ENCODE measurements at places on chromosomes 4 and X.

GRCh38 chr4:80229128-80229527, 31.8 kb downstream of the PRDM8 start:
- no peak for DNase-seq

DNA sequence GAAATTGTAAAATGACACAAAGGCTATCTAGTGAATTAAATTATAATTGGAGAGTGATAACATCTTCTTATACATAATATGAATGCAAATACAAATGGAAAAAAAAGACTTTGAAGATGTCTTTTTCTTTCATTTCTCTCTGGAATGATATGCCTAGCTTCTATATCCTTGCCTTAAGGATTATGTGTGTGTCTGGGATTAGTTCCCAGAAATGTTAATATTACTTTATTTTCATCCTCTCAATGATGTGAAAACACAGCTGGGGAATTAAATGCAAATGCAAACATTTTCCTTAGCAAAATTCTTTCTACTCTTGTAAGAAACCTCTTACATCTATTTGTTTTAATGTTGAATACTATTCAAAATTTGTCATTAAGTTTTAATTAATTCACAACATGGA, 441.9 kb downstream of the FSTL5 start:
- no peak for DNase-seq

DNA sequence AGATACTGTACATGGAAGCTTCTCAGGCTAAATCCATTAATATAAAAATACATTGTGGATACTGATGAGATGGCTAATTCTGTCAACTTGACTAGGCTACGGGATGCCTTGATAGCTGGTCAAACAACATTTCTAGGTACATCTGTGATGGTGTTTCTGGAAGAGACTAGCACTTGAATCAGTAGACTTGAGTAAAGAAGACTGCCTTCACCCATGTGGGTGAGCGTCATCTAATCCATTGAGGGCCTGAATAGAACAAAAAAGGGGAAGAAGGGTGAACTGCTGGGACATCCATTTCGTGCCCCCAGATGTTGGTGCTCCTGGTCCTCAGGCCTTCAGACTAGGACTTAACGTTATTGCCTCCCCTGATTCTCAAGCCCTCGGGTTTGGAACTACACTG, 3.7 kb upstream of the SRP72 start:
- no peak for DNase-seq

DNA sequence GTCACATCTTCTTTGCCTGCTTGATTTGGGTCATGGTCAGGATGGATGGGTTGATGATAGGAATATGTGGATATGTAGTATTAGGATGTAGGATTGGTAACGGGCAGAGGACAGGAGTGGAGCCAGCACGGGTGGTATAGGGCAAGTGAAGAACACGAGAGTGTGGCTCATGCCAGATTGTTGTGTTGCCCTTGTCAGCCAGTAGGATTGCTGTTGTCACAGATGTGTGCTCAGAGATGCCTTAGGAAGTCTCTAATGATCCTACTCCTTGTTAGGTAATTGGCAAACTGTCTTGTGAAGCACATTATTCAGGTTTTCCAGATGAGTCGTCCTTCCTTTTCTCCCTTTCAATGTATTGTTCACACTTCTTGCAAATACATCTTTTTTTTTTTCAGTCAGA, 5.5 kb downstream of the ATP10D start:
- no peak for DNase-seq

DNA sequence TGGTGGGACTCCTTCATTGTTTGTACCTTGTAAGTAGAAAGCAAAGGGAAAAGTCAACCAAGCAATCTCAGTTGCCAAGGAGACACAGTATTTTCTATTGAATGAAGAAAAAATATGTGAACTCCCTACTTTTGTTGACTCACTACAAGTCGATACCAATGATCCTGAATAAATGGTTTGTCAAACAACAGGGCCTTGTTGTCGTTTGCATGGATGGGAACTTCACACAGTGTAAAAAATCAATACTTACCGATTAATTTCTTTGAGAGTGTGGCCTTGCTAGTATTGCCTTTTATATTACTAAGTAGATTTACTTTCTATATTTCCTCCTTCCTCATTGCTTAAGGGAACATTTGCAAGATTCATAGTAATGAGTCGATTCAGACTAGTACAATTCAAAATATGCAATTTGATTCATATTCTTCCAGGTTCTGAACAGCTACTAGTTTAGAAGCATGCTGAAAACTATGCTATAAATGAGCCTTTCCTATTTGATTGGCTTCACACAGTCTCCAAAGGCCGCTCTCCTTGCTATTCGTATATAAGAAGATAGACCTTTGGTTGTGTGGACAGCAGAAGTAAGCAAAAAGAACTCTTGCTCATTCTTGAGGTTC, 108.0 kb downstream of the ZNF330 start:
- no peak for DNase-seq

DNA sequence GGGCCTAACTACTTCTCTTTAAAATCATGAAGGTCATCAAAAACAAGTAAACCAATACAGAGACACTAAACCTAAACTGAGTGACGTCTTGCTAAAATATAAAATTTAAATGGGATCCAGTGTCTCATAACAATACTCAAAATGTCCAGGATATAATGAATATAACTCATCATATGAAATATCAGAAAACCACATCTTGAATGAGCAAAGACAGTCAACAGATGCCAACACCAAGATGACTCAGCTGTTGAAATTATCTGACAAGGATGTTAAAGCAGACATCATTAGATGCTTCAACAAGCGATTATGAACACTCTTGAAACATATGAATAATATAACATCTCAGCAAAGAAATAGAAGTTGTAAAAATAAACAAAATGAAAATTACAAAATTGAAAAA, 8.3 kb downstream of the NAP1L2 start:
- DNase-seq = no peak

- no peak for DNase-seq
Measured at GRCh38 chrX:29880977-29881376, 334.4 kb upstream of the MAGEB2 start.

- no peak for DNase-seq
Measured at GRCh38 chr4:48051078-48051477, 34.5 kb downstream of the NIPAL1 start.

- no peak for DNase-seq
Measured at GRCh38 chrX:130539721-130540321, 138.0 kb downstream of the RBMX2 start.

- no peak for DNase-seq
Measured at GRCh38 chr4:119832776-119833175, 204.2 kb upstream of the PDE5A start.

DNA sequence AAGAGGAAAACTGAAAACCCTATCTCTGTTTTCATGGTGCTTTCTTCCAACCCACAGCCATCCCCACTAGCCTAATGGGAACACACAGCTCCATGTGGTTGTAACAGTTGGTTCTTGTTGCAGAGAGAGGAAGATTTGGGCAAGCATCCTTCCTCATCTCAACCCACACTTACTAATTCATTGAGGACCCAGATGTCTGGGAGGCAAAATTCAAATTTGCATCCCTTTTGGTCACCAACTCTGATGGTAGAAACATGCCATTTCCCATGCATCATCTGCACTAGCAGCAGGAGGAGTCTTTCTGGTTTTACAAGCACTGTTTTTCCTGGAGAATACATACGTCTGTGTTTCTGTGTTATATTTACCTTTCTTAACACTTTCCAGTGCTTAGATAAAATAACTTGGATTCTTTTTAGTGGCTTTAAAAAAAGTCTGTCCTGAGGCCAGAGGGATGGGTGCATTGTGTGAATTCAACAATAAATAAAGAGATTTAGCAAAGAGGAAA, 301.0 kb downstream of the KCTD8 start:
- DNase-seq = no peak

- DNase-seq = no peak
Measured at GRCh38 chr4:94635177-94635576, 122.6 kb upstream of the BMPR1B start.

GRCh38 chrX:68396953-68397352, 36.3 kb downstream of the OPHN1 start:
- DNase-seq = no peak

DNA sequence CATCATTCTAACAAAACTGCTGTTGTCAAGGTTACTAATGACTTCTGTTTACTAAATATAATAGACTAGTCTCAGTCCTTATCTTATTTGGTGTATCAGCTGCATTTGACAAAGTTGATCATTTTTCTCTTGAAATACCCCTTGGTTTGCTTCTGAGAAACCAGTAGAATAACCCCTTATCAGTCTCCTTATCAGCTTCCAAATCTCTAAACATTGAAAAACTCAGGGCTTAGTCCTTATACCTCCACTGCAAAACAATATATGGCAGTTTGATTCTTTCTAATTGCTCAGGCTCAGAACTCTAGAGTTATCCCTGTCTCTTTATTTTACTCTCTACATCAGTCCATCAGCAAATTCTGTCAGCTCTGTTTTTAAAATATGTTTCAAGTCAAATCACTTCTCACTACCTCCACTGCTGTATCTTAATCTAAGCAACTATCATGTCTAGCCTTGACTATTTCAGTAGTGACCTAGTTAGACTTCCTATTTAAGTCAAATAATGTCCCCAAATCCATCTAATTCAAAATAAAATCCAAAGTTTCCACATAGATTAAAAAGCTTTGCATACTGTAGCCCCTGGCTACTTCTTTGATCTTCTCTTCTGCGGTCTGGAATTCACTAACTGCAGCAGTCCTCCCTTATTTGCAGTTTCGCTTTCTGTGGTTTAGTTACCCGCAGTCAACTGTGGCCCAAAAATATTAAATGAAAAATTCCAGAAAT, 87.1 kb upstream of the NPNT start:
- no peak for DNase-seq

- DNase-seq = no peak
Measured at GRCh38 chrX:122552286-122552800, 631.7 kb upstream of the GRIA3 start.

GRCh38 chr4:2462992-2463762, 5.7 kb upstream of the RNF4 start:
- no peak for DNase-seq

- DNase-seq = peak; percentile 24
Measured at GRCh38 chr4:185395238-185395955, at the start of gene LRP2BP. TSS of gene LRP2BP (minus strand) at chr4:185395924. CDS start at chr4:185378186, 17,738 bp downstream.

- DNase-seq = no peak
Measured at GRCh38 chr4:140568507-140569306, at the start of gene UCP1. TSS of gene UCP1 (minus strand) at chr4:140568961. CDS start at chr4:140568729, 232 bp downstream.

DNA sequence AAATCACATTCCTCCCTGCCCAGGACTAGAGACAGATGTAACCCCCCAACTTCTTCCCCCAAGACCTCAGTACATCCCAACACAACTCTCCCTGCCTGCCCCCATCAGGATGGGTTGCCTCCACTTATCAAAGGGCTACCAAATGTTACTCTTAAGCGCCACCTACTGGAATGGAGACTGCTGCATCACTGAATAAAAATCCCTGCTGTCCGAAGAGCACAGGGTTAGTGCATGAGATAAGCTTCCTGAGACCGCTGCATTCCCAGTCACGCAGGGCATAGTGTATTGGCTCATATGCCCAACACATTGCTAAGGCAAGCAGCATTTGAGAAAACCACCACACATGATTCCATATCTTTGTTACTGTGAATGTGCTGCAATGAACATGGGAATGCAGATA, 544.5 kb downstream of the PPP4R3C start:
- DNase-seq = no peak

DNA sequence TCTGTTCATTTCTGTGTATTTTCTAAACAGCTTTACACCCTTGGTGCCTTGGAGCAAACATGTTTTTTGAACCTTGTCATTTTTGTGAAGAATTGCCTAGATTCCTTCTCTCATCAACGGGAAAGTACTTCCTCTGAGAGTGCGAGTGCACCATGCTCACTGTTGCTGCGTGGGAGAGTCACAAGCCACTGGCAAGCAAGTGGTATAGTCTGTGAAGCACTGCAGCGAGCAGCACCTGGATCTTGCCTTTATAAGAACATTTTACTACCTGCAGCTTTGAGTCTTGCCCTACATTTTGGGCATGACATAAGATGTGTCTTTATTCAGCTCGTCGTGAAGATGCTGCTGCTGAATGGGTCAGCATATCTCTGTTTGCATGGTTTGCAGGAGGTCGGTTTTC, 44.9 kb downstream of the HADH start:
- no peak for DNase-seq
